Mammary microvascular endothelial cell (primary cell): ENCODE measurements at places on chromosomes 12 and 14. TPM values are rescaled to one million over a fixed set of nuclear protein-coding genes. Genes with fewer than 3 reads are reported as not detected.

ACRBP gene
- total RNA-seq: 0.27 and 0.84 TPM in 2 replicates

PRR13 gene
- 76.1 and 115 TPM in 2 replicates for total RNA-seq

DNAI7 gene
- not detected in 2 replicates for total RNA-seq

WNT5B gene
- total RNA-seq: not detected in 2 replicates

SMIM41 gene
- total RNA-seq: not detected in 2 replicates

PLEKHG3 gene
- 0.79 and 1.5 TPM in 2 replicates for total RNA-seq

SLC17A8 gene
- total RNA-seq: not detected in 2 replicates

CCDC38 gene
- 0.07 and 0.15 TPM in 2 replicates for total RNA-seq

TSHR gene
- not detected in 2 replicates for total RNA-seq

SLC2A14 gene
- not detected in 2 replicates for total RNA-seq

IL22 gene
- not detected in 2 replicates for total RNA-seq

ZFHX2 gene
- total RNA-seq: under 0.01 and 0.69 TPM in 2 replicates

PLXNC1 gene
- total RNA-seq: 0.80 and 1.6 TPM in 2 replicates

BAZ1A gene
- 40.7 and 42.6 TPM in 2 replicates for total RNA-seq

ASB2 gene
- total RNA-seq: 0.10 TPM in 1 of 2 replicates, not detected in the other

RPGRIP1 gene
- 0.05 TPM in 1 of 2 replicates, not detected in the other for total RNA-seq

RD3L gene
- total RNA-seq: not detected in 2 replicates

KRT79 gene
- not detected in 2 replicates for total RNA-seq
